Stimulated activated CD8-positive, alpha-beta memory T cell treated with anti-CD3 and anti-CD28 coated beads, Interleukin-4, amount 100 ng/mL, for 1 hour (primary cell): ENCODE measurements at places on chromosomes 12 and 14.
A peak's percentile ranks its signal among the peaks of the same experiment; 100 is the strongest.

- DNase-seq: no peak
Measured at GRCh38 chr14:104110491-104111209, 25.1 kb downstream of the ASPG start.

DNA sequence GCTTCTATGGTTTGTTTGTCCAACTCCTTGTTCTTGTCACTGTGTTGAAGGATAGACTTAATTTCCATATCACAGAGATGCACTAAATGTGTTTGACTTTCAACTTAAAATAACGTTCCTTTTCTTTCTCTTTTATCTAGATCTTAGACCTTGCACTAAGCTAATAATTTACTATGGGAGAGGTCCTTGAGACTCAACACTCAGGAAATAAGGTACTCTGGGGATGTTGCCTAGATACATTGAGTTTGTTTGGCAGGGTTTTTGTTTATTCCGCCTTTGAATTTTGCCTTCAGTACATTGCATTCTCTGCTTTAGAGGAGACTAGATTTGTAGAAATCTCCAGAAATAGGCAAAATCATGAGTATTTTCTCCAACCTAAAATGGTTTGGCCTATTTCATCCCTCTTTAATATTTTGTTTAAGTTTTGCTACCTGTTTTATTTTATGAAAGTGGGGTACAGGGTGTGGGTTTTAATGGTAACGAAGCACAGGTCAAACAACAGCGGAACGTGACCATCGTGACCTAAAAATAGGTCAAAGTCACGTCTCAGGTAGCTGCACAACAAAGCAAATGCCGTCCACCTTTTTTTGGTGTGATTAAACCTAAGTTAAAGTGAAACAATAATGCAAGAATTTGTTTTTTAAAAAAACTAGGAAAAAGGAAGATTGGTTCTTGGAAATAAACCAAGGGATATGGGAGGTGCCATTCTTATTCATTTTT, 115.3 kb upstream of the CPSF6 start:
- no peak for DNase-seq

DNA sequence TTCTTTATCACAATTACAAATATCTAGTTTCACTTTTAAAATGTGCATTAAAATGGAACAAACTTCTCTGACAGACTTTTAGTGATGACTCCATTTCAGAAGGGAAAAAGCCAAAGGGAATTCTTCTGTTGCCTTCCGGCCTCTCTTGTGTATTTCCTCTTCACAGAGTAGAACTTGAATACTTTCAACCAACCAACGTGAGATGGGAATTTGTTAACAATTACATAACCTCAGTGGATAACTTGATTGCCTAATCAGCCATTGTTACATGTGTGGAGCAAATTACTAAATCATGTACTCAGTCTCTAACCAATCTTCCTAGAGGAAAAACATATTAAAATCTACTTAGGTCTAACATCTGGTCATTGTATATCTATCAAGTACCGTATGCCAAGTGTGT, 291.1 kb downstream of the SYT1 start:
- DNase-seq: no peak

GRCh38 chr12:6952863-6953441, 1.8 kb downstream of the PTPN6 start:
- no peak for DNase-seq

DNA sequence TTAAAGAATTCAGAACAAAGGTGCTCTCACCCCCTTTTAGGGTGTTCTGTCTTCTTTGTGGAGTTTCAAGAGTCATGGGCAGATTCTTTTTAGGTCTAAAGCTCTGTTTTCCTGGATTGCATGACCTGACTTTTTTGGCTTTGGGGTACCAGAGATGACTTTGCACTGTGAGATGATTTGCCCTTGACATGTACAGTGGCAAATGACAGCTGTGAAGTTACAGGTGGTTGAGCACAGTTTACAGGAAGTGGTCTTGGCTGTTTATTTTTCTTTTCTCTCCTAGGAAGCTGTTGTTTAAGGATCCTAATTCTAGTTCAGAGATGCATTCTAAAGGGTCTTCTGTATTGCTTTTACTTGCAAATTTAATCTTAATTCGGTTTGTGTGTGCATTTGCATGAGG, 83.8 kb upstream of the METAP2 start:
- DNase-seq: no peak

DNA sequence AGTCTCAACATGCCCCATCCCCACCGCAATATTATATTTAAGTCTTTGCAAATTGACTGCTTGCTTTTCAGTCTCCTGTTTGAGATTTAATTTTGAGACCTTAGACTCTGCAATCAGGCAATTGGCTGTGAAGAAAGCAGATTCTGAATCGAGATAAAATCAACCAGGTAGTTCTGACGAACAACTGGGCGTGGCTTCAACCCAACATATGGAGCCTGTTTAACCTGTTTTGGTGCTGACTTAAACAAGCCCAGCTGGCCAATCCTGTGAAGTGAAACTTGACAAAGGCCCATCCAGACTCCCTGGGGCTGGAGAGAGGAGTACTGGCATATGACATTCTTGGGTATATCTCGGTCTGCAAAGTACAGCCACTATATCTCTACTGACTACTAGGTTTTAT, 9.8 kb upstream of the CIPC start:
- DNase-seq: no peak

DNA sequence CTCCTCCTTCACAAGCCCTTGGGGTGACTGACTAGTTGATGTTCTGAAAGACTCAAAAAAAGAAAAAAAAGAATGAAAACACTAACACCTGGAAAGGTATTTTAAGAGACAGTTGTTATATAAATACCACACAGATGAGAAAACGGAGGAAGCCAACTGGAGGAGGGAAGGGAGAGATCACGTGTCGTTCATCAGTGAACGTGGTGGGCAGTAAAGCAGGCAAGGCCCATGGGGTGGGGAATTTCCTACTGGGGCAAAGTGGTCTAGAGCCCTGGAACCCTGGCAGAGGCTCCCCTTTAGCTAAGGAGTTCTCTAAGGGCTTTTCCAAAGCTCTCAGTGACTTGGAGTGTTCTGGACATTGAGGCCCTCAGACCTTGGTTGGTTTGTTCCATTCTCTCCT, 169.7 kb downstream of the CALM1 start:
- DNase-seq: no peak

GRCh38 chr14:65159281-65160062, 57.2 kb upstream of the MAX start:
- no peak for DNase-seq

- DNase-seq: no peak
Measured at GRCh38 chr12:28415755-28416154, 225.5 kb downstream of the CCDC91 start.

GRCh38 chr12:25929142-25929541, 29.3 kb upstream of the RASSF8 start:
- no peak for DNase-seq

- DNase-seq: peak; percentile 25
Measured at GRCh38 chr14:104137297-104138097, 890 bp upstream of the KIF26A start.

- DNase-seq: no peak
Measured at GRCh38 chr14:34365309-34365915, 96.6 kb downstream of the SPTSSA start.

GRCh38 chr12:120199025-120199424, 1.9 kb downstream of the RPLP0 start:
- DNase-seq: no peak

DNA sequence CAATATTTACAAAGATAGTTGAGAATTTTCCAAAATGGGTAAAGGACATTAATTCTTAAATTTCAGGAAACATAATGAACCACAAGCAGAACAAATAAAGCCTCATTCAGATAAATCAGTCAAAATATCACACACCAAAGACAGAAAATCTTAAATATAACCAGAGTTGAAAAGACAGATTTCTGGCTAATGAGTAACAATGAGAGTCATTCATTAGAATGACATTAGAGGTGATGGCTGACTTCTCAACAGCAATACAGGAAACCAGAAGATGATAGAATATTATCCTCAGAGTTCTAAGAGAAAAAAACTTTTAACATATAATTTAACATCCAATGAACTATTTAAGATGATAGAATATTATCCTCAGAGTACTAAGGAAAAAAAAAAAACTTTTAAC, 124.2 kb downstream of the DENND5B start:
- no peak for DNase-seq

DNA sequence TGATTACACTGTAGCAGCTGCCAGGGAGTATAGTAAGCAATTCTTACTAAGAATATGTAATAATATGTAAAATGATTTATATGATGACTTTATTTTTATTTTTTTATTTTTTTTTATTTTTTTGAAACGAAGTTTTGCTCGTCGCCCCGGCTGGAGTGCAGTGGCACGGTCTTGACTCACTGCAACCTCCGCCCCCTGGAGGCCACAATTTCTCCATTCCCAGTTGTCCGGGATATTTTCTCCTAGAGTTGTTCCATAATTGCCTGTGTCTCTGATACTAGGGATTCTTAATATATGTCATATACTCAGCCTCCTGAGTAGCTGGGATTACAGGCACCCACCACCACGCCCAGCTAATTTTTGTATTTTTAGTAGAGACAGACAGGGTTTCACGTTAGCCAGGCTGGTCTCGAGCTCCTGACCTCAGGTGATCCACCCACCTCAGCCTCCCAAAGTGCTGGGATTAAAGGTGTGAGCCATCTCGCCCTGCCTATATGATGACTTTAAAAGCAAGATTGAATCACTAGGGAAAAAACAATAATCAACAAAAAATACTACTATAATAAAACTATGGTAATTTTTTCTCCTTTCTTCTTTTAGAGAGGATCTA, 12.2 kb upstream of the ITPR2 start:
- no peak for DNase-seq

- no peak for DNase-seq
Measured at GRCh38 chr14:53491884-53492277, 338.8 kb upstream of the DDHD1 start.
